ENCODE measurements at places on chromosomes 5 and 9.
A peak's percentile ranks its signal among the peaks of the same experiment; 100 is the strongest.

DNA sequence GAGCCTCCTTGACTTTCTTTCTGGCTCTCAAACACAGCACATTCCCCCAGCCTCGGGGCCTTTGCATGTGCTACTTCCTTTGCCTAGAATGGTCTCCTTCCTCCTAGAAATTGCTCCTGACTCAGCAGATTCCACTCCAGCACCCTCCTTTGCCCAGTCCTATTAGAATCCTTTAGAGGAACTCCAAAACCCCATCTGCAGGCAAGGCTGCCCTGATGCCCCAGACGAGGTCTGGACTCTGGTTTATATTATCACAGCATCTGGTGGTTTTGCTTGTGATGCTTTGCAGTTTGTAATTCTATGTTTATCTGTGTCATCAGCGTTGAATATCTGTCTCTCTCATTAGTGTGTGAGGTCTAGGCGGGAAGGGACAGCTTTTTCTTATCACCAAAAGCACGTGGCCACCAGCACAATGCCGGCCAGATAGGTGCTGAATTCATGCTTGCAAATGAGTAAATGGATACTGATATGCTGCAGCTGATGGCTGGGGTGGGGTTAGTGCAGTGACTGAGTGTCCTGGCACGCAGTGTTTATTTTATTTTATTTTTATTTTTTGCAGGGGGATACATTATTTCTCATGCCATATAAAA lies 30.0 kb upstream of the ANKH start:
- DNase-seq = peak; percentile 63

GRCh38 chr5:68465133-68465532 lies 249.6 kb downstream of the PIK3R1 start:
- no peak for DNase-seq

GRCh38 chr5:123610665-123611405 lies 98.9 kb downstream of the CSNK1G3 start:
- peak; percentile 90 for DNase-seq

DNA sequence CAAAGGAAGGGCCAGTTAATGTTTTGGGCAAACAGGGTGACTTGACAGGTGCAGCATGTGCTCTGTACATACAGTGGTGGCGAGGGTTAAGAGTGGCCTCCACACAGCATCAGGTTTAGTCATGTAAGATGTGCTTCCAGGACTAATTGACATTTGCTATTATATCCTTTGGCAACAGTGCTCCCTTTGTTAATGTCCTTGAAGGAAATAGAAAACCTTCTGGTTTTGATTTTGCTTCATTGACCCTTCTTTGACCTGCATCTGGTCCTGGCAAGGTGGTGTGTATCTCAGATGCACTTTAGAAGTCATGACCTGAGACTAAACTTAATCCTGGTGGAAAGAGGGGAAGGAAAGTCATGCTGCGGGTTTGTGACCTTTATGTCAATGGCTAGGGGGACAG lies 440.0 kb downstream of the ENC1 start:
- DNase-seq = no peak

- DNase-seq = peak; percentile 13
Observed at GRCh38 chr5:98041661-98042060, 731.8 kb upstream of the RGMB start.

DNA sequence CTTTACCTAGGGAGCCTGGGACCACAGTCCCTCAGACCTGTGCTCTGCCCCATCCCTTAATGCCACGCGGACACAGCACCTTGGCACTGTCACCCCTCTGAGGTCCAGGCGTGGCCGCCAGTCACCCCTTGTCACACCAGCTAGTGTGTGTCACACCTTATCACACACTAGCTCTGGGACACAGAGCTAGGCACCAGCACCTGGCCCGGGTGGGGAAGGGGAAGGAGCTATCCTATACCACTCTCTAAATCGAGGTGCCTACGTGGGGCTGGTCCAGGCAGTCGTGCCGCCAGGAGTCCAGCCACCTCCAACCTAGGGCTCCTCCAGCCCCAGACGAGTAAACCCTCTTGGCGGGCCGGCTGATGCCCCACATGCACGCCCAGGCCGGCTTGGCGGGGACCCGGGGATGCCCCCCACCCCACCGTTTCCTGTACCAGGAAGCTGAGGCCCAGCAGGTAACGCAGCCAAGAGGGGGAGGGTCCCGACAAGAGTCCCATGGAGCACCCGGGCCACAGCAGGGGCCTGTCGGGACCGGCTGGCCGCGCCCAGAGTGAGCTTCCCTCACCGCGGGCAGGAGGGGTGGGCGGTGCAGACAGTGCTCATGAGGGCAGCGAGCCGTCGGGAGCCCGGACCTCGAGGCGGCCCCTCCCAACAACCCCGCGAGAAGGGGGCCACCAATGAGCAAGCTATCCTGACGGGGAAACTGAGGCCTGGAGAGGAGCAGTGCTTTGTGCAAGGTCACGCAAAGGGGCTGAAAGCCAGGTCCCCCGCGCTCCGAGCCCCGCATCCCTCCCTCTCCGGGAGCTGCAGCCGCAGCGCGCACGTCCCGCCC lies 550 bp downstream of the CORO2A start:
- no peak for DNase-seq

DNA sequence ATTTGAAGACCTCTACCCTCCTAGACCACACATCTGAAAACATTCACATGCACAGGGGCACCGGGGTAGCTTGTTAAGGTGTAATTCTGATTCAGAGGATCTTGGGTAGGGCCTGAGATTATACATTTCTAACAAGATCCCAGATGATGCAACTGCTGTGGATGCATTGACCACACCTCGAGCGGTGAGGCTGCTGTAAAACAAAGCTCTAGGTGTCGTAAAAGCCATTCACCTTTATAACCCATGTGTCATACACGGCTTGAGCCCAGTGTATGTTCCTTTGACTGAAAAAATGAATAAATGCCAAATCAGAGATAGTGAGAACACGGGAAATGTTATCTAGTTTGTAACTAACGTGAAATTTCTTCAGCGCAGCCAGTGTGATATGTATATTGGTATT lies 1578.2 kb upstream of the WWC1 start:
- DNase-seq = no peak

- no peak for DNase-seq
Observed at GRCh38 chr5:3027866-3028635, 276.6 kb upstream of the IRX2 start.

- peak; percentile 31 for DNase-seq
Observed at GRCh38 chr5:137752905-137753690, 1.1 kb downstream of the HNRNPA0 start.

DNA sequence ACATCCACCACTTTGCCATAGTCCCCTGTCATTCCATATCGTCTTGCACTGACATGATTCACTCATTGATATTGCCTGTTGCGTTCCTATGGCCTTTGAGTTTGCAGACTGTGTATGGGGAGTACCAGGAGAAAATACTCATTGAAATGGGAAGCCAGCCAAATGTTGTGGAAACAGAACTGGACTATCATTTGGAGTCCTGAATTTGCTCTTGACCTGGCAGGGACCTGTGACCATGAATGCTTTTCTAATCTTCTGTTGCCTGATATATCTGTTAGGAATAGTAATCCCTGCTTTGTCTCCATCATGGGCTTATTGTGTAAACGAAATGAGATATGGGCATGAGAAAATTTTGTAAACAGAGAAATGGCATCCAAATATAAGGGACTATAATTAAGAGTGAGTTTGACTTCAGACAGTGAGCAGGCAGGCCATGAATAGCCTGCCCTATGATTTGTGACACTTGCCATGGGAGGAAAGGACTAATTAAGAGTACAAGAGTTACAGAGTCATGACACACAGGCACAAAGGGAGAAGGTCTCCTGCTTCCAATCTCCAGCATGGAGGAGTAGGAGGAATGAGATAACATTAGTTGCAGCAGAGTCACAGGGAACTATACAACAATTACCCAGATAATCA lies 572.9 kb upstream of the SGCD start:
- DNase-seq = no peak

DNA sequence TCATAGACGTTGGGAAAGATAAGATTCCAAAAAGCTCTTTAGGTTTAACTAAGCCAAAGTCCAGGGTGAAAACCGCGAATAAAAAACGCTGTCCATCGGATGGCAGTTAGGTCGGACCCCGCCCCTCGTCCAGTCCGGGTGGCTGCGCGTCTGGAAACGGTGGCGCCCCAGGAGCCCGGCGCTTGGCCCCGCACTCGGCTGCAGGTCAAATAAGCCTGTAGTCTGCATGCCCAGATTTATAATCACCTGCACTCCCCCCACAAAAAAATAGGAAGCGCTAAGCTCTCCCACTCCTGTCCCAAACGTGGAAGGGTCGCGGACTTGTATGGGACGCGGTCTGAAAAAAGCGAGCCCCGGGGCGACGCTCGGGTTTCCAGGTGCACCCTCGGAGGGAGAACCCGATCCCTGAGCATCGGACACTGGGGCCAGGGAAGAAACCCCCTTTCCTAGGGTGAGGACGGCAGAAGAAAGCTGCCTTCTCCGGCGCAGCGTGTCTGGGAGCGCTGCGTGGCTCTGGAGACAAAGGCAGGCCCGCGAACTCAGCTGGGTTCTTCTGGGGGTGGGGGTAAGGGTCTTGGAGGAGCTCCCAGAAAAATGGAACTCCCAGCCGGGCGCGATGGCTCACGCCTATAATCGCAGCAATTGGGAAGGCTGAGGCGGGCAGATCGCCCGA lies 923 bp upstream of the ZBTB5 start:
- peak; percentile 93 for DNase-seq

DNA sequence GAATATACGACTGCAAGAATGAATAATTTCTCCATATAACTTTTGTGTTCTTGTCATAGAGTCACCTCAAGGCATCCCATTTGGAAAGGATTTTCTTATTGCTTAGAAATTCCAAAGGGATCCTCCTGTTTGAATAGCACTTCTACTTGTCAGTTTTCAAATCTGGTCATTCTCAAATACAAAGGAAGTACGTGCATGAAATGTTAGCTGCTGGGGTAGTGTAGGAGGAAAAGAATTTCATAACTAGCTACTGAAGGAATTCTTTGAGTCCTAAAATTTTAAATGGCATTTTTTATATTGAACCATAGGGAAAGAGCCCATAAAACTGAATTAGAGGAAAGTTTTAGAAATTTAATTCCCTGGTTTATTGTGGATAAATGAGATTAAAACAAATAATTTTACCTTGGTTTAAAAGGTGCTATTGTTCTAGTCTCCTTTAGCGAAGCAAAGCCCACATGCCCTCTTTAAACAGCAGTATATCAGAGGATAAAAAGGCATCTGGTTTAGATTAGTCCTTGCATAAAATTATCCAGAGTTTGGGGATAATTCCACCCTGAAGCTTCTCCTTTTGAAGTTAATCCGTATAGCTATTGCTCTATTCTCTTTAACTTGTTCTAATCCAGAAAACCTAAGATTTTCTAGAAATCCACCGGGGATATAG lies 2.0 kb upstream of the MPDZ start:
- no peak for DNase-seq

DNA sequence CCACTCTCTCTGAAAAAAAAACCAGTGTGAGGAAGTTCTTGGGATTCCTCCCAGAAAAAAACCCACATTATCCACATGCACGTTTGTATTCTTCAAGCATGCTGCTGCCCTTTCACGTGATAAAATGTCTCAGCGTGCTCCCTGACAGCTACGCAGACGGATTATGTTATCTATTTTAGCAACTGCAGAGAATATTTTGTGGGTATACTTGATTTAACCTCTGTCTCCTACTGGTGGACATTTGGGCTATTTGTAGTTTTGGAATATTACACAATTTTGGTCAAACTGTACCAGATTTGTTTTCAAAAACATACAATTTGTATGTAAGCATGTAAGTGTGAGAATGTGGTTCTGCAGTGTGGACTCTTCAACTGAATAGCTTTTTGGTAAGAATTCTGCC lies 10.7 kb downstream of the PRRC2B start:
- no peak for DNase-seq

Measured in choroid plexus epithelial cell (primary cell).